Ureter (tissue), 1 donor: ENCODE measurements at places on chromosomes 6 and 20.

- no peak for DNase-seq
Measured at GRCh38 chr20:63828951-63829350, 2.1 kb downstream of the ZBTB46 start.

DNA sequence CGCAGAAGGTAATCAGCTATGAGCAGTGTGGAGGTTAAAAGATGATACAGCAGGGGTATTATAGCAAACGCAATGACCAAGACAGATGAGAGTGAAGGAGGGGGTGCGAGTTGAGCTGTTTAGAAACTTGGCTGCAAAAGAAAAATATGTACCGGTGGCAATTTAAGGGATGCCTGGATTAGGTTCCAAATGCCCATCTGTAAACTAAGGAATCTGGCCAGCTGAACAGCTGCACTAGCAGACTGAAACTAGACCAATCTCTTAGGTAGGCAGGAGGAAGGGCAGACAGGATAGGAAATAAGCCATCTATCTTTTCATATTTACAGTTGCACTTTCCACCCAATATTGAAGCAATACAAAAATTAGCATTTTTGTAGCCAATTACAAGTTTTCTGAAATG is 407.6 kb downstream of the HTR1B start:
- DNase-seq = no peak

DNA sequence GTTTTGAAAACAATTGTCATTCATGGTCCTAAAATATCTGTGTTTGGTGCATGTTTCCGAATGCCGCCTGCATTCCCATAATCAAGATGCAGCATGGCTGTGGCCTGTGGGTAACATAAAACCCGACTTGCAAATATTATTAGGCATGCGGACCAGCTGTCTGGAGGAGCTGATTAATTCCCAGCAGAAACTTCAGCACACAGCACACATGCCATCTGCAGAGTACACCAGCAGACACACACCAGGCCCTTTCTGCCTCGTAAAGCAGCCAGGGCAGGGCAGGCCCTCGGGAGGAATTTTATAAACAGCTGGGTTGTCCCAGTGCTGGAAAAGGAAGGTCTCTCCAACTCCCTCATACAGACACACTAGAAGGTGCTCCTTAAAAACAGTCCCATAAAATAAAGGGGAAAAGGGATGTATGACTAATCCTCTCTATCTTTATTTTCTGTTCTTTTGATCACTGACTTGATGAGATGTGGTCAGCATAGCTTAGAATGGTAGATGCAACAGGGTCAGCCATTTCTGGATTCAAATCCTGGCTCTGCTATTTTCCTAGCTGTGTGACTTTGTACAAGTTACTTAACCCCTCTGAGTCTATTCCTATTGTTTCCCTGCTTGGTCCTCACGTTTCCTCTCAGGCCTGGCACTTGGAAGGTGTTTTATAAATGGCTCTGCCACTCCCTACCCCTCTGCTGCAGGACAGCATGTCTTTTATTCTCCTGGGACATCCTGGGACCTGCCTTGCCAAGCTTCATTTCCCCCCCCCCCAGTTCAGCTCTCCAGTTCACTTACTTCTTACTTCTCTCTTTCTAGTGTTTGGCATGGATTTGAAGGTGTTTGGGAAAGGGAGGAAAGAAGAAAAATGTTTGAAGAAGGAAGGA is 85.9 kb upstream of the TRAF3IP2 start:
- no peak for DNase-seq

GRCh38 chr6:1972962-1973361 is 272.4 kb downstream of the GMDS start:
- no peak for DNase-seq

GRCh38 chr6:35173044-35173426 is 31.9 kb upstream of the TCP11 start:
- DNase-seq = no peak

DNA sequence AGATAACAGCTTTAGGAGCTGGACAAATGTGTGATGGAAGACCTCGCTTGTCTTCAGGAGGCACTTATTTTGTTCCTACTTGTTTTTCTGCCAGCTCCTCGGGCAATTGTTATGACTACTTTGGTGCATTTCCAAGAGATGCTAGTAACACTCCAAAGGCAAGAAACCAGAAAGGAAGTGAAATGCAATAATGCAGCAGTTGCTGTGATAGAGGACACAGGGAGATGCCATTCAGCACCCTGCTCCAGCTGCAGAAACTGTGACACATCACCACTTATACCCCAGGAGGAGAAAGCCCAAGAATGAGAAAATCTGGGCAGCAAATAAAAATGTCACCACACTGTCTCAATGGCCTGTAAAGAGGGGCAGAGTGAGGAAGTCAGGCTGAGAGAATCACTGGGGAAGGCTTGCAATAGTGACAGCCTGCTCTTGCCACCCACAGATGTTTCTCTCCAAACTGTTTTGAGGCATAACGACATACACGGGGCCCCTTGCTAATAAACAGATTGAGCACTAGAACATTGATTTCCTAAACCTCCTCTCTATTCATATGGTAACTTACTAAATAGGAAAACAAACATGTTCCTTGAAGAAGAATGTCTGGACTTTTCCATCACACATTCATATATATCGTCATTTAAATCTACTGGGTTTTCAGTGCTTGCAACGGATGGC is 231.0 kb upstream of the PRND start:
- DNase-seq = no peak
